ENCODE measurements at places on chromosomes 12 and 14.

DNA sequence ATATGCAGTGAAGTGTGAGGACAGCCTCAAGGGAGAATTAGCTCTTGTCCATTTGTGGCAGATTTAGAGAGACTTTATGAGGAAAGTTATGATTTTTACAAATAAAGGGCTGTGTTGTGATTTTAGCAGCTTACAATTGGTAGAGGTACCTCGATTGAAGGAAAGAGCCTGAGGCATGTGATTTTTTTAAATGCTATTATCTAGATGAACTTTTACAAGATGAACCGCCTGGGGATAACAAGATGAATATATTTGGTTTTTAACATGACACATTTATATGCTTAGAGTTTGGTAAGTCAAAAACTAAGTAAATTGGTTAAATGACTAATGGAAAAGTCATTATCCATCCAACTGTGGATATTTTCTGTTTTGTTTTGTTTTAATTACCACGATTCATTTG lies 52.6 kb downstream of the AEBP2 start:
- no peak for DNase-seq

DNA sequence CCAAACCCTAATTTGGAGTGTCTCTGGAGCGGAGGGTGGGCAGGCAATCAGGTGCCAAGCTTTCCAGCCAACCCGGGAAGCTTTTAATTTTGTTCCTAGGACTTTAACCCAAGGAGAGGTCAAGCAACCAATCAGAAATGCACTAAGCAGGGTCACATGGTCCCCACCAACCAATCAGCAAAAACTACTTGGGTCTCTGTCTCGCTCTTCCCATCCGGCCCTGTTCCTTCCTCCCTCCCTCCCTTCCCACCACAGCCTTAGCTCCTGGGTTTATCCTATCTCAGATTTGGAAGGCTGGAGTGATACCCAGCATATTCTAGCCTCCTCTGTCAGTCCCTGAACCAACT lies 7.3 kb downstream of the HOXC5 start:
- no peak for DNase-seq

- no peak for DNase-seq
Observed at GRCh38 chr14:56805992-56806727, 4.1 kb downstream of the OTX2 start.

GRCh38 chr12:89918172-89918846 lies 209.7 kb upstream of the ATP2B1 start:
- no peak for DNase-seq

DNA sequence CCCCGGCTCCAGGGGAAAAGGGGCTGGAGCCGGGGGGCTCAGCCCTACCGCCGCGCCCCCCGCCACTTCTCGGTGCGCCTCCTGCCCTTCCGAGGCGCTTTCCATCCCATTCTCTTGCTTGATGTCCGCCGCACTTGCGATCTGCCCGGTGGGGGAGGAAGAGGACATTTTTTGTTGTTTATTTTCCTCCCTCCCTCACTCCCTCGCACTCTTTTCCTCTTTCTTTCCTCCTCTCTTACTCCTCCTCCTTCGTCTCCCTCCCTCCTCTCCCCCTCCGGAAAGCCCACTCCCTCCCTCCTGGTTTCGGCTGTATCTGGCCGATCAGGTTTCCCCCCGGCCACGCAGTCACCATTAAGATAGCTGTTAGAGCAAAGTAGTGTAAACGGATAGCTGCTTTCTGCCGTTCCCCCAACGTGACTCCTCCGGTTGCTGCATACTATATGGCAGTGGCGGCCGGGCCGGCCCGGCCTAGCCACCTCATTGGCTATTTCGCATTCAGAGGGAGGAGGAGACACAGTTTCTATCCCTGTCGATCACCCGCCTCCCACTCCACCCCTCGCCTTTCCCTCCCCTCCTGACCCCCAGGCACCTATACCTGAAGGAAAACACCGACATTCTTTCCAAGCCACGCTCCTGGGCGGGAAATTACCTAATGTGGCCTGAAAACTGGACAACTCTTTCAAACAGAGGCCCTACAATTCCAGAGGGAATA lies at the start of gene SIX4:
TSS of gene SIX4 (minus strand) at position 445 of the 712 bp plus-strand sequence. CDS start at position 168, 277 bp downstream.
- peak; percentile 67 for DNase-seq

GRCh38 chr12:39685854-39686657 lies 66.5 kb upstream of the ABCD2 start:
- DNase-seq, result no peak

- DNase-seq, result no peak
Observed at GRCh38 chr12:131800594-131801135, 27.5 kb upstream of the MMP17 start.

GRCh38 chr14:96303981-96304380 lies 48.0 kb downstream of the BDKRB1 start:
- DNase-seq, result no peak

DNA sequence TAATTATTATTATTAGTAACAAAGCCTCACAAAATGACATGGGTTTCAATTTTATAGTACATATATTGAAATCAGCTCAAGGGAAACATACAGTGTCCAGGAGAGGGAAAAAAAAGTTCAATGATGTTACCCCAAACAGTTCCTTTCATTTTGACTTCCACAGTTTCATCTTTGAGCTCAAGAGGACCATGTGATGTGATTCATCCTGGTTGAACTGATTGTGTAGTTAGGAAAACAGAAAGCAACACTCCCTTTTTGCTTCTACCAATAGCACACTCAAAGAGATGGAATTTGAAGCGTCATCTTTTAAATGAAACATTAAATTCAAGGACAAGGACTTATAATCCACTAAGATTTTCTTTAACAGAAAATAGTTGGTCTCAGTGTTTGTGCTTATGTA lies 461.0 kb downstream of the FOXG1 start:
- DNase-seq, result no peak

GRCh38 chr12:29563636-29564035 lies 66.2 kb upstream of the OVCH1 start:
- no peak for DNase-seq

- no peak for DNase-seq
Observed at GRCh38 chr12:71980538-71980937, 41.9 kb downstream of the TPH2 start.

DNA sequence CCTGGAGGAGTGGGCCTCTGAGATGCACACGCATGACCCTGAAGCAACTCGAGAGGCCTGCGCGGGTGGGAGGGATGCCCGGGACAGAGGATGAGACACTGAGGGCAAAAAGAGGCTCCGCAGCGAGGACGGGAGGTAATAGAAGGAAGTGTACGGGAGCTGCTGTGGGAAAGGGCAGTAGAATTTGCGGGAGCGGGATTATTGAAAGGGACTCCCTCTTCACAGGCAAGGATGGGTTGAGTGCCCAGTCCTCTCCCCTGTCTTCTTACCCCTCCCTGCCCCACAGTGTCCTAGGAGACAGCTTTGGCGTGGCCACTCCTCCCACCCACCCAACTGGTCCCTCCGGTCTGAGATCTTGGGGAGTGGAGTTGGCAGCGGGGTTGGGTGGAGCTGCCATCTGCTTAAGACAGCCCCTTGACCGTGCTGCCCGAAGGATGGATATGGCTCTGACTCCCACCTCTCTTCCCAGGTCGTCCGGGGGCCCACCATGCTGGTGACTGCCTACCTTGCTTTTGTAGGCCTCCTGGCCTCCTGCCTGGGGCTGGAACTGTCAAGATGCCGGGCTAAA lies 15.7 kb upstream of the ESPL1 start:
- DNase-seq, result no peak

GRCh38 chr12:128627659-128628058 lies 196.1 kb downstream of the SLC15A4 start:
- no peak for DNase-seq

- DNase-seq, result no peak
Observed at GRCh38 chr14:69620211-69620611, 8.8 kb downstream of the SUSD6 start.

GRCh38 chr14:52553002-52553670 lies 500 bp downstream of the GPR137C start:
- DNase-seq, result no peak

DNA sequence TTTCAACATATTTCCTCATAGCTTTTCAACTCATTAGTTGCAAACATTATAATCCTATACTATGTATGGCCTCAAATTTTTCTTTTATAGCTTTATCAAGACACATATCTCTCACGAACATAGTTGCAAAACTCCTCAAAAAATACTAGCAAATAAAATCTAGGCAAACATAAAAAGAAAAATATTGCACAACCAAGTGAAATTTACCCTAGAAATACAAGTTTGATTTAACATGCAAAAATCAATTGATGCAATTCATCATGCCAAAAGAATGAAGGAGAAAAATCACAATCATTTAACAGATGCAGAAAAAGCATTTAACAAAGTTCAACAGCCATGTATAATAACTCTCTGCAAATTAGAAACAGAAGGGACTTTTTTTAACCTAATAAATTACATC lies 33.3 kb upstream of the KCNH5 start:
- DNase-seq, result peak; percentile 5

DNA sequence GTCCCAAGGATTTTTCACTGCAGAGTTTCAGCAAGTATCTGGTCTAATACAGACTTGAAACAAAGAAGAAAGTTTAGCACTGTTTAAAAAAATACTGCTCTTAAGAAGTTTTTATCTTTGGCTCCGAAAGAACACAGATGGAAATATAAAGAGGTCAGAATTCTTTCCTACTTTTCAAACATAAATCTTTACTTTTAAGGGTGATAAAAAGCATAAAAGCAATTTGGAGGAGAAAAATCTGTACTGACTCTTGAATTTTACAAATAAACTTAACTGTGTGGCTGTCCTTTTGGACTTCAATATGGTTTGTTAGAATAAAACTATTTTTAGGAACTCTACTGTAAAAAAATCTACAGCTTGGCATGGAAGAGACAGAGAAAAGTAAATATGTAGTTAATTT lies 27.6 kb upstream of the ISM2 start:
- no peak for DNase-seq

- peak; percentile 6 for DNase-seq
Observed at GRCh38 chr12:23906329-23906728, 43.1 kb downstream of the SOX5 start.

- DNase-seq, result no peak
Observed at GRCh38 chr12:26134540-26134939, 9.7 kb upstream of the BHLHE41 start.

GRCh38 chr12:77179515-77179914 lies 114.1 kb upstream of the E2F7 start:
- no peak for DNase-seq

DNA sequence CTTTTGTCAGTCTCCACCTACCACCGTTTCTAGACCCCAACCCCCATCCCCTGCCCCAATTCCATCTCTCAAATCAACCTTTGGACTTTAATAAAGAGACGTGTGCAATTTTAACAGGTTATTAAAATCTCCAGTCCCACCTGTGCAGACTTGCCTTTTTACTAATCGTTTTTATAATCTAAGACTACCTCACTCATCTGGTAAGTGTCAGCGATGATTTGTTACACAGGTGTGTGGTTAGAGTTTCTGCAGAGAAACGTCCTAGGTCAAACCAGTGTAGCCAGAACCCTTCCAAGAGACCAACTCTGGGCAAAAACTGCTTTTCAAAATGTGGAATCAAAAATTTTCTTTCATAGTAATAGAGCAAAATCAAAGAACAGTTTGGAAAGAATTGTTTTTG lies 60.4 kb upstream of the PELI2 start:
- no peak for DNase-seq

DNA sequence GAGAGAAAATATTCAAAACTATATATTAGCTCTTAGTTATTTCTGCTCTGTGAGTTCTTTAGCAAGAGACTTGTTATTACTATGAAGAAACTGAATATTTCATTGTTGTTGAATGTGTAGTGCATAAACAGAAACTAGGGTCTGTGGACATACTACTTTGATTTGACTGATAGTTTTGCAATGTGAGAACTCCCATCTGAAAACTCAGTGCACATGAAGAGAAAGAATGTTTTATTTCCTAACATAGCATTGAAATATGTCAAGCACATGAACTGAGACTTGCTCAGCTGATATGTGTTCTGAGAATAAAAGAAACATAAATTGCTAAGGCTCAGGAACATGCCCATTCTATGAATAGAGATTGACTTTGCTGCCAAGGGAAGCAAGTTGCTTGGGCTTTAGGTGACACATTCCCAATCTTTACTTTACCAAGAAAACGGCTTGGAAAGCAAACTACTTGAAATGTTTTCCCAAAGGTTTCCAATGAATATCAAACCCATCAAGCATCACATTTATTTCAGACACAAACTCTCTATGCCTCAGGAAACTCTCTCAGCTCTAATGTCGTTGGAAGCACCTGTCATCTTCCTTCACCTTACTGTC lies 290.4 kb downstream of the SLC16A7 start:
- no peak for DNase-seq

GRCh38 chr14:69314327-69314726 lies 54.4 kb downstream of the GALNT16 start:
- DNase-seq, result no peak

GRCh38 chr14:68447581-68448251 lies 345.2 kb downstream of the ZFP36L1 start:
- no peak for DNase-seq

- DNase-seq, result no peak
Observed at GRCh38 chr14:89486505-89486904, 69.5 kb upstream of the FOXN3 start.

- DNase-seq, result no peak
Observed at GRCh38 chr14:98944989-98945388, 327.0 kb downstream of the BCL11B start.

GRCh38 chr12:65505386-65506121 lies 227.1 kb downstream of the MSRB3 start:
- no peak for DNase-seq

DNA sequence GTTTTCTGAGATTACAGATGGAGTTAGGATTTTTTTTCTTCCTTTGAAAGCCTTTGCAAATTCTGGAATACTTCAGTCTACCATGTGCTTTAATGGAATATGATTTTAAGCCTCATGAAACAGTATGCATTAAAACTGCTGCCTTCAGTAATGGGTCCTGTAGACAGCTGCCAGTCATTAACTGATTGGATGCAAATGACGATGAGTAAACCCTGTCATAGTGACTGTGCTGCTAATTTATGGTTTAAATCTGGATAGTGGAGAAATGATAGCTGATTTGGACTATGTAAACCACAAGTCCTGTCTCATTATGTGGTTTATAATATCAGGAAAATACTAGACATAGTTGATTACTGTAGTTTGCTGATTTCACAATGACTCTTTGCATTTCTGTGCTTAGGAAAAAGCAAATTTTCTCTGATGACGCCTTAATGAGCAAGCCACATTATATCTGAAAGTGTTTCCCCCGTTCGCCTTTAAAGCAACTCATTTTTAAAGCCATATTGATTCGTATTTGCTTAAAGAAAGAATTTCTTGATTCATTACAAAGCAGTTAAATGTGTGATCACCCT lies 217.6 kb downstream of the TMTC2 start:
- DNase-seq, result peak; percentile 40

- no peak for DNase-seq
Observed at GRCh38 chr12:44972746-44973421, 78.0 kb downstream of the DBX2 start.

DNA sequence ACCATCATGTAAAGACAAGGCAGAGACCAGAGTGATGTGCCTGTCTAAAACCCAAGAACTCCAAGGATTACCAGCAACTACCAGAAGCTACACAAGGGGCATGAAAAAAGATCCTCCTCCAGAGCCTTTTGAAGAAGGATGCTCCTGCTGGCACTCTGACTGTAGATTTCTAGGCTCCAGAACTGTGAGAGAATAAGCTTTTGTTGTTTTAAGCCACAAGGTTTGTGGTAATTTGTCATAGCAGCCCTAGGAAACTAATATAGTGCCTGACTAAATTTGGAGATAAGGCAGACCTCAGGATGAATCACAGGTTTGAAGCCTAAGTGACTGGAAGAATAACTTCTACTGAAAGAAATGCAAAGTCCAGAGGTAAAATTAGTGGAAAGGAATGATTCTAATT lies 132.9 kb downstream of the CEP83 start:
- DNase-seq, result no peak

Data from fibroblast of skin of left biceps (primary cell).